ENCODE measurements at places on chromosomes 3 and 15. TPM values are rescaled to one million over a fixed set of nuclear protein-coding genes. Genes with fewer than 3 reads are reported as not detected.

DNA sequence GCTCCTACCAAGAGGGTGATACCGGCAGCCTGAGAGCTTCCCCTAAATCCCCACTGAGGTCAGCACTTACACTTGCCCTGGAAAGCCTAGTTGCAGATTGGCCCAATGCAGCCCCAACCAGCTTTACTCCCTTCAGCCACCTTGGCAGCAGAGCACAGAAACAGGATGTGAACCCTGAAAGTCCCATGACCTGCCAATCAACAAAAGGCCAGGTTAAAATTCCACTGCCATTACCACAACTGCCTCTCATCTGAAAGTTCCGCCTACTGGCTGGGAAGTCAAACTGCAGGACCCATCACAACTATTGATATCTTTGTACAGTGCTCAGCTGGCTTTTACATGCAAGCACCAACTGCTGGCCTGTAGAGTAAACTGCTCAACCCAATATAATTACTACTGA lies 156.2 kb downstream of the ZMAT3 start:
- DNase-seq, result no peak

GRCh38 chr15:88015228-88015860 lies 241.2 kb downstream of the NTRK3 start:
- no peak for DNase-seq

DNA sequence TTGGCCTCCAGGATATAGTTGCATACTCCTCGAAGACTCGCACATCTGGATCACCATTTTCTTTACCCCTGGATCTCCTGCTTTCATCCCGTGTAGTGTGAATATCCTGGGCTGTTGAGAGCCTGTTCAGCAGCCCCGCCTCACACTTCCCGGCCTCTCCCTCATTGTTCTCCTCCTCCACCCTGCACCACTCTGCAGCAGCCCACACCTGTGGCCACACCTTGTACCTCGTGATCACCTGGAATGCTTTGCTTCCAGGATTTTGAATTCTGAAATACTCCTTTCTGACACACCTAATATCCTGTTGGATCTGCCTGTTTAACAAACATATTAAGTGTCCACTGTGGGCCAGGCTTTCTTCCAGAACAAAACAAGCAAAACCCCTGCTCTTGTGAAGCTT lies 14.4 kb downstream of the ABHD17C start:
- DNase-seq, result no peak

DNA sequence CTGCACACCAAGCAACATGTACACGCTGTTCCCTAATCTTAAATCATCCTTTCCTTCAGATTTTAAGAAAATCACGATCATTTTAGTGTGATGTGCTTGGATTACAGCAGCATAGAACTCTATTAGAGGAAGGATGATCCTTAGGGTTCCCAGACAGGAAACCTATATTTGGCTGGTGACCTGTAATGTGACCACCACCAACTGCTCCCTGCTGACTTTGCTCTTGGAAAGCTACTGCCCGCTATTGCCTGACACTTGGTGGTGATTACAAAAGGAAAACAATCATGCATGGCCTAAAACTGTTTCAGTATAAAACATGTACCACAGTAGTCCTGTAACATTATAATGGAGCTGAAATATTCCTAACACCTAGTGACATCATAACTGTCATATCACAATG lies 27.2 kb upstream of the LMOD3 start:
- no peak for DNase-seq

The CCR2 gene
- not detected for total RNA-seq

The KCNAB1 gene
- 5.6 TPM for total RNA-seq

The SMC4 gene
- 57.4 TPM for total RNA-seq
